ENCODE measurements at places on chromosomes 1 and 21. TPM values are rescaled to one million over a fixed set of nuclear protein-coding genes. Genes with fewer than 3 reads are reported as not detected.

Gene PLEKHN1
- 0.28 TPM for polyA plus RNA-seq

Gene ENAH
- polyA plus RNA-seq = 57.0 TPM

Gene STIL
- polyA plus RNA-seq = 1.5 TPM

Gene WNT4
- polyA plus RNA-seq = 5.1 TPM

Gene RORC
- 0.28 TPM for polyA plus RNA-seq

Gene SLC45A3
- polyA plus RNA-seq = 0.53 TPM

Gene KLHL17
- 52.3 TPM for polyA plus RNA-seq

Gene TNFAIP8L2
- not detected for polyA plus RNA-seq

Gene UTS2
- 2.4 TPM for polyA plus RNA-seq

Gene RGL1
- polyA plus RNA-seq = 17.0 TPM

All from neural cell (in vitro differentiated cells).